Cardiac septum (tissue), 1 donor: ENCODE measurements at places on chromosomes 1 and 21. TPM values are rescaled to one million over a fixed set of nuclear protein-coding genes. Genes with fewer than 3 reads are reported as not detected.

SPRR2E gene
- total RNA-seq = not detected

NDC1 gene
- total RNA-seq = 6.0 TPM

FMO5 gene
- total RNA-seq = 0.62 TPM

NDUFS2 gene
- total RNA-seq = 253 TPM

DNA sequence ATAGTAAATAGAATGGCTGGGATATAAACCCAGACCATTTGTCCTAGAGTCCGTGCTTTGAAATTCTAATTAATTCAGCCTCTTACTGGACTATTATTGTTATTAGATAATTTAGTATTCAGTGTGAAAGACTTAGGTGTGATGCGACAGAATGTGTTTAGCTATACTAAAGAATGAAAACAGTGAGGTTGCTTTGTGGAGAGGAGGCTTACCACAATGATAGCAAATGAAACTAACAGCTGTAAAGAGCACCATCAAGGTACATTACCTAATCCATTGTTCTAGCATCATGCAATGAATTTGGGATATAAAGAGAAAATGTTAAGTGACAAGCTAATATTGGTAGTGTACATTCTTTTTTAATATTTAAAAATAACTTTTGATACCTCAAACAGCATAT is 911.1 kb downstream of the KCNT2 start:
- DNase-seq = no peak

- peak; percentile 3 for DNase-seq
These were observed 224.4 kb downstream of the PTPRU start for GRCh38 chr1:29460694-29461093.

- no peak for DNase-seq
These were observed 187.3 kb downstream of the ATP6V1G3 start for GRCh38 chr1:198352975-198353695.

DNA sequence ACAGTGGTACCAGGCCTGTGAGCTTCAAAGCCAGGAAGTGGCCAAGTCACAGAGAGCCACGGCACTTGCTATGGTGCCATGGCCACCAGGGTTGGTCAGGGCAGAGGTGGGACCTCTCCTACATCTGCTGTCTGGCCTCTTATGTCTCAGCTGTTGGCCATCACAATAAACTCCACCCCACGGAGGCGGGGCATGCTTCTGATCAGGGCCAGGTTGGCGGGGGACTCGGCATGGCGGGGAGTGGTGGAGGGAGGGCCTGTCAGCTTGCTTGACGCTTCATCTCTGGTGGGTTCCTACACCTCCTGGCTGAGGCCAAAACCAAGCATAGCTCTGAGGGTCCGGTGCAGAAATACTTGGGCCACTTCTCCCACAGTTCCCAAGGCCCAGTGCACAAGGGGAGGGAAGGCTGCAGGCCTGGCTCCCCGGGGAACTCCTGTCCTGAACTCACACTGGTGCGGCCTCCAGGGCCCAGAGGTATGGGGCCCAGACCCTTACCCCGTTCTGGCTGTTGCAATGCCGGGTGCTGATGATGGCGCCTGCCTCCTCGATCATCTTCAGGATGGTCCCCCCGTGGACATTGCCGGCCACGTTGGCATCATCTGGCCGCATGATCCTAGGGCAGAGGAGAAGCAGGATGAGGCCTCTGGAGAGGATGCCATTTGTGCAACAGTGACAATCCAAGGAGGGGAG is 44.2 kb downstream of the ACOT7 start:
- no peak for DNase-seq

DNA sequence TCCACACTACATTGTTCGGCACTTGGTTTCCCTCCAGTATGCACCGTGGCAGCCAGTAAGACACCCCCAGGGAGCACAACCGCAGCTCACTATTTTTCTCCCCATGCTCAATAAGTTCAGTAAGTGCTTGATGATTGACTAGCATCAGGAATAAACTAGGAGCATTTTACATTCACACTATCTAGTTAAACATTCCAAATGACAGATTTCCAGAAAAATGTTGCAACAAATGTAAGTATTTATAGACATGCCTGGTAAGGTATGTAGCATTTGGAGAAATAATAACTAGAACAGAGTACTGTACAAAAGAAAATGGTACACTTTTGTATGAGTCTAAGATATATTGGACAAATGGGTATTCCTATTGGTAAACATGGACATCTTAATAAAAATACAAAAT is 92.9 kb downstream of the SLC45A1 start:
- DNase-seq = no peak
